NCI-H345 (cell line): ENCODE measurements at places on chromosomes 16 and 17.

- peak; percentile 44 for DNase-seq
Observed at GRCh38 chr17:61409301-61410112, 9.9 kb downstream of the TBX2 start.

DNA sequence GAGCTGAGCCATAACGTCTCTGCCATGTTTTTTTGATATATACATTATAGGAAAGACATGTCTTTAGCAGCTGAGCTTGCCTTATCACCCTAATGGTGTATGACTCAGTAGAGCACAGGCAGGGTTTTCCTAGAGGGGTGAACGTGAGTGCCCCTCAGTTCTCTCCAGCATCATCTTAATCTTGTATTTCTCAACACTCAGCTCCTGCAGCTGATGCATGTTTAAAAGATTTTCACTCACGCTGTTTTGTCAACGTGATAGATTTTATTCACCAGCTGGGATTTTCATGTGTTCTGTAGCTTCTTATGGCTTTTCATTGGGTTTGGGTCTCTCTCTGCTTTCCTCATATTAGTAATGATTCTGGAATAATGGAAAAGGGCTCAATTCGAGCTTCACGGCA lies 186.0 kb upstream of the PMFBP1 start:
- DNase-seq: no peak

DNA sequence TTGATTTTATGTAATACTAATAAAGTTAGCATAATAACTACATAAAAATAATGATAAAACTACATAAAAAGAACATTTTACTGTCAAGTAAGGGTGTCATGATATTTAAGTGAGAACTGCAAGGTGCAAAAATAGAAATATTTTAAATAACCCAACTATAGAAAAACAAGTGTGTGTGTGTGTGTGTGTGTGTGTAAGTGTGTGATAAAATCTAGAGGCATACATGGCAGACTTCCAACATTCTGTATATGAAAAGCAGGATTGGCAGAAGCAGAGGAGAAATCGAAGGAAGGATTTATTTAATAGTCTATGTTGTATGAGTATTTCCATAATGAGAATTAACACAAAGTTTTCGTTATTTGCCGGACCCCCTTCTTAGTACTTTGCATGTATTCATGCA lies 334.1 kb downstream of the KCNJ2 start:
- no peak for DNase-seq

GRCh38 chr17:82457073-82457928 lies 1.2 kb upstream of the NARF start:
- DNase-seq: peak; percentile 24

GRCh38 chr16:25083701-25084100 lies 27.8 kb upstream of the LCMT1 start:
- DNase-seq: no peak

DNA sequence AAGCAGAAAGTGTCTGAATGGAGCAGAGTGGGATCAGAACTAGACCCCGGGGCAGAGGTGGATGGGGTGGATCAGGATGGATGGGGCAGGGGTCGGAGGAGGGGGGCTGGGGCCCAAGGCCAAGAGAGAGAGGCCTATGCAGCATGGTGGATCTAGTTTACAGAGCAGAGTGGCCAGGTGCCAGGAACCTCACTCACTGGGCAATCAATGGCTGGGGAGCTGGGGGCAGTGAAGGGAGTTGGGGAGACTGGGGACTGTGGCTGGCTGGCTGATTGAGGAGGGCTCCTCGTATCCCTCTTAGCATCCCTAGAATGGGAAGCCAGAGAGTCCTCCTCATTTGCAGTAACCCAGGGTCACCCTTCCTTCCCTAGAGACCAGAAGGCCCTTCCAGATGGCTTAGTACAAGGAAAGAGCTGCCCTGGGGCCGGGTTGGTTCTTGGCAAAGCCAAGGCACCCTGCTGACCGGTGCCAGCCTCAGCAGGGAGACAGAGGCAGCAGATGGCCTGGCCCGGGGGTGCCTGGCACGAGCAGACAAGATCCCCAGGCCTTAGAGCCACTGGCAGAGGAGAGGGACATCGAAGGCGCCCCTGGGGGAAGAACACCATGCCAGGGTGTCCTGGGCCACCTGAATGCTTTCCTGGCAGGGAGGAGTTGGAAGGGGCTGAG lies 36.8 kb downstream of the SRCIN1 start:
- peak; percentile 27 for DNase-seq

- no peak for DNase-seq
Observed at GRCh38 chr16:69328854-69329316, 1.5 kb downstream of the PDF start.

- DNase-seq: no peak
Observed at GRCh38 chr16:373848-374615, 3.7 kb upstream of the MRPL28 start.

GRCh38 chr17:7588553-7589203 lies 1.2 kb downstream of the SOX15 start:
- no peak for DNase-seq

GRCh38 chr16:53770641-53771040 lies 66.7 kb downstream of the FTO start:
- DNase-seq: no peak

DNA sequence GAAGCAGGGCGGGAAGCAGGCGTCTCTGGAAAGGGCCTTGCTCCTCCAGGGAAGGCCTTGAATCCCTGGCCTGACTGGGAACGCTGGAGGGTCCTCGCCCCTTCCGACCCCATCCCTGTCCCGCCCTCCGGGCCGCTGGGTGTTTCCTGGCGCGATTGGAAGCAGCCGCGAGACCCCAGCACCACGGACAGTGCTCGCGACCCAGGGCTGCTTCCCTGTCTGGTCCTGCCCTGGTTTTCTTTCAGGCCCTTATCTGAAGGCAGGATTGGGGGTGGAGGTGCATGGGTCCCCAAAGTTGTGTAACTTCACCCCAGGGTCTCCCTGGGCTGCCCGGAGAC lies 2.1 kb downstream of the MGAT5B start:
- DNase-seq: no peak

- DNase-seq: no peak
Observed at GRCh38 chr16:69190598-69190997, 3.6 kb downstream of the SNTB2 start.

- no peak for DNase-seq
Observed at GRCh38 chr16:89034971-89035668, 58.1 kb upstream of the CBFA2T3 start.

GRCh38 chr17:14886200-14886739 lies 378.9 kb downstream of the PMP22 start:
- no peak for DNase-seq

GRCh38 chr16:19167710-19168370 lies at the start of gene SYT17:
SYT17 (plus strand) TSS chr16:19168240; CDS start chr16:19168647, 407 bp downstream.
- peak; percentile 85 for DNase-seq

GRCh38 chr17:36611345-36612072 lies 10.1 kb downstream of the MRM1 start:
- DNase-seq: no peak

- no peak for DNase-seq
Observed at GRCh38 chr16:50696575-50697420, 3.4 kb downstream of the NOD2 start.

GRCh38 chr17:11170881-11171280 lies 70.1 kb upstream of the SHISA6 start:
- DNase-seq: no peak

DNA sequence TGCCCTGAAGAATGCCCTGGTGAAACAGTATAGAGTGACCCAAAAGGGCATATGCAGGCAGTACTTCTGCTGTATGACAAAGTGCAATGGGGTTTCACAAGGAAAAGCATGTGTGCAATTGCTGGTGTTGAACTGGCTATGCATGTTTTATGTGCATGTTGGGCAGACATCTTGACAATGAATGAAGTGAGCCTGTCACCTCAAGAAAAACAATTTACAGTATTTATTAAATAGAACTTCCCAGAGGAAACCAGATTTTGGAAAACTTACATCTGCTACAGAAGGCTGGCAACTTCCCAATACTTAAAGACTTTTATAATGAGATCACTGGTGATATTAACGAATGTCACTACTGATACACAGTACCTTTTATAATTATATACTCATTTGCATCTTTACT lies 30.6 kb downstream of the C17orf67 start:
- no peak for DNase-seq

DNA sequence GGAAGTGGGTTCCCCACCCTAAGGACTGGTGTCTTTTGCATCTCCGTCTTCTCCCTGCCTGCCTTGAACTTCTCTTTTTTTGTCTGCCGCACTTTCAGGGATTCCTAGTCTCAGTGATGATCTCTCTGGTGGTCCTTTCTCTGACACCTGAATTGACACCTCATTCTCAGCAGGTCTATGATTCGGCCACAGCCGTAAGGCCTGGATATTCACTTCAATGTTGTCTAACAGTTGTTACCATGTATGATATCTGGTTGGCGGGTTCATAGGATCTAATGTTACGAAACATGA lies 25.1 kb upstream of the SLC47A1 start:
- no peak for DNase-seq

DNA sequence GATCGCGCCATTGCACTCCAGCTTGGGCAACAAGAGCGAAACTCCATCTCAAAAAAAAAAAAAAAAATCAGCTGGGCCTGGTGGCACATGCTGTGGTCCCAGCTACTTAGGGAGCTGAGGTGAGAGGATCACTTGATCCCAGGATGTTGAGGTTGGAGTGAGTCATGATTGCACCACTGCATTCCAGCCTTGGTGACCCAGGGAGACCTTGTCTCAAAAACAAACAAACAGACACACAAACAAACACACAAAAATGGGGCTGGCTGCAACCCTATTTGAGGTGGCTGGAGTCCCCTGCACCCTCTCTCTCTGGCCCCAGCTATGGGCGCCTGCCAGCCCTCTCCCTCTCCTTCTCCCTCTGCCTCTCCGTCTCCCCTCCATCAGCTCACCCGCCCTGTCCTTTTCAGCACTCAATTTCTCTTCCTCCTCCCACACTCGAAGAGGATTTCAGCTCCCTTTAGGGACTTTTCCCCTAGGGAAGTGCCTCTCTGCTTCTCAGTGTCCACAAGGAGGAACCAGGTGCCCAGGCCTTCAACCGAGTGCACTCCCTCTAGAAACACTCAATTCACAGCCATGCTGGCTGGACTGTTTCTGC lies 17.5 kb upstream of the TFAP4 start:
- no peak for DNase-seq

DNA sequence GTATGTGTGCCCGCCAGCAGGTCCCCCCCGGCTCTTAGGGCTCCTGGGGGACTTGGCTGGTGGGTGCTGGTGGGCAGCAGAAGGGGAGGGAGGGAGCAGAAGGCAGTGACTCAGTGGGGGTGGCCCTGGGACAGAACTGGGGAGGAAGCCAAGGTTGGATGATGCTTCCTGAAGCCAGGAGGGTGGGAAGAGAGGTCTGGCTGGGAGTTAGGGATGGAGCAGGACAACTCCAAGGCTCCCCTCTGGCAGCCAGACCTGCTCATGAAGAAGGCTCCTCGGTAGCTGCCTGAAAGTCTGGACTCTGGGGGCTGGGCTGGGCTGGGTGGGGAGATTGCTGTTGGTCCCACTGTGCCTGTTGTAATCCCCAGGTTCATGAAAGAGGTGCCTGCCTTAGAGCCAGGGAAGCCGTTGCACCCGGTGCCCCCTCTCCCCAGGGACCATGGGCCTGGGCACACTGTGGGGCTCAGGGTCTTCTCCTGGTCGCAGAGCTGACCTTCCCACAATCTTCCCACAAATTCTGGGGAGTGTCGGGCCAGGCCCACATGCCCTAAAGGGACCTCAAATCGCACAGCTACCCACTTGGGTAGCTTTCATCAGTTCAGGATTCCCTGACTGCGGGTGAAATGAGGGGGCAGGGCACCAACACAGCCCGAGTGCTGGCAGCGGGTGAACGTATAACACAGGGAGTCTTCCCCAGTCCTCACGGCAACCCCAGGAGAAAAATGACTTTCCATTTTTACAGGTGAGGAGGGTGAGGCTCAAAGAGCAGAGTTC lies 1.1 kb upstream of the PLEKHG4 start:
- DNase-seq: no peak

DNA sequence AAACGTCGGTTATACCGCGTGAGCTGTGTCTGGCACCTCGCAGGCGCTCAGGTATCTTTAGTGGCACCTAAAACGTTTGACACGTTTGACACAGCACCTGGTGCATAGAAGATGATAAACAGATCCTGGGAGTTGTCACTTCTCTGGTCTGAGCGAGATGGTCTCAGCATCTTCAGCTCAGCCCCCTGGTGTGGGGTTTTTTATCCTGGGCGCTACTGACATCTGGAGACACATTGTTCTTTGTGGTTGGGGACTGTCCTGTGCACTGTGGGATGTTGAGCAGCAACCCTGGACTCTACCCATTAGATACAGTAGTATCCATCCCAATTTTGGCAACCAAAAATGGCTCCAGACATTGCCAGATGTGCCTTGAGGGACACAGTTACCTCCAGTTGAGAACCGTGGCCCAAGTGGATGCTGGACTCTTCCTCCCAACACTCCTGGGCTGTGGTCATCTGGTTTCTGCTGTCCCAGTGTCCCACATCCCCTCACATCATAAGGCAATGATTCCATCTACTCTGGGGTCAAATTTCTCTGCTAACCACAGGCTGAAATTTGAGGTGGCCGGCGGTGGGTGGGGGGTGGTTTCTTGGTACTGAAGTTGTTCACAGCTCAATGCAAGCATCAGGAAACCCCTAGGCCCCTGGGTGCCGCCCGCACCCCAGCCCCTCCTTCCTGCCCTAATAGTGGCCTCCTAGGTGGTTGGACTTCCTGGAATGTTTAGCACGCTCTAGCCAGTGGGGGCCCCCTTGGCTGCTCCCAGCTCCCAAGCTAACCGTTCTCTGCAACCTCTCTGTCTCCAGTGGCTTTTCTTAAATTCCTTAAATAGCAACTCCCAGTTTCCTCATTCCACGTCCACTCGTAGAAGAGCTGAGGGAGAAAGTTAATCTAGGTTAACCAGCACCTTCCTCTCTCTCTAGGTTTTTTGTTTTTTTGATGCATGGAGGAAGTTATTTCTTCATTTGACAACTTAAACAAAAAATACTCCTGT lies 124.8 kb downstream of the ABCC1 start:
- DNase-seq: no peak

GRCh38 chr16:11242658-11243057 lies 13.3 kb downstream of the SOCS1 start:
- no peak for DNase-seq

DNA sequence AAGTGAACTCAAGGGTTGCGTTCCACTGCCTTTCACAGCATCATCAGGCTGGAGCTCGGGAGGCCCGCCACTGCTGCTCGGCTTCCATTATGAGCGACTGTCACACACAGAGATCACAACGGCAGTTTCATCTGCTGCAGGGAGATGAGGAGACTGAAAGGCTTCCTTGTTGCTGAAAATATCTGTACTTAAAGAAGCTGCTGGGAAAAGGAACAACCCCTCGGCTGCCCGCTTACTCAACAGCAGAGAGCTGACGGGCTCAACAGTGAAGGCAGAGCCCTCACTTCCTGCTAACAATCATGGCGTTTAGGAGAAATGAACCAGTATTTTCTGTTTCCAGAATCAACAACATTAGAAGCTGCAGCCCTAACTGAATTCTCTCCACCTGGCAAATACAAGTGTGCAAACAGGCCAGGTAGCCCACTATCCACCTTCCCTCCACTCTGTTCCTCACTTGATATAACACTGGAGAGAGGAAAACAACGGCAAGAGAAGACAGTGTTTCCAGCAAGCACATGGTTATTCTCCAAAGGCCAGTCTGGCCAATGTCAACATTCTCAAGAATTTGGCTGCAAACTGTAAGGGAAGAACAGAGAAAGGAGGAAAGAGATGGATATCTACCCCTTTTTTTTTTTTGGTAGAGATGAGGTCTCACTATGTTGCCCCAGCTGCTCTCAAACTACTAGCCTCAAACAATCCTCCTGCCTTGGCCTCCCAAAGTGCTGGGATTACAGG lies 33.7 kb downstream of the MBTPS1 start:
- DNase-seq: no peak

GRCh38 chr17:10556301-10557005 lies 7.0 kb upstream of the MYH2 start:
- DNase-seq: no peak

GRCh38 chr16:46889942-46890300 lies 5.8 kb downstream of the GPT2 start:
- DNase-seq: no peak
